ENCODE measurements at places on chromosomes 7 and 10.

- DNase-seq = no peak
Measured at GRCh38 chr10:5816170-5816569, 2.9 kb upstream of the GDI2 start.

- DNase-seq = no peak
Measured at GRCh38 chr10:29395409-29395808, 106.5 kb downstream of the LYZL1 start.

DNA sequence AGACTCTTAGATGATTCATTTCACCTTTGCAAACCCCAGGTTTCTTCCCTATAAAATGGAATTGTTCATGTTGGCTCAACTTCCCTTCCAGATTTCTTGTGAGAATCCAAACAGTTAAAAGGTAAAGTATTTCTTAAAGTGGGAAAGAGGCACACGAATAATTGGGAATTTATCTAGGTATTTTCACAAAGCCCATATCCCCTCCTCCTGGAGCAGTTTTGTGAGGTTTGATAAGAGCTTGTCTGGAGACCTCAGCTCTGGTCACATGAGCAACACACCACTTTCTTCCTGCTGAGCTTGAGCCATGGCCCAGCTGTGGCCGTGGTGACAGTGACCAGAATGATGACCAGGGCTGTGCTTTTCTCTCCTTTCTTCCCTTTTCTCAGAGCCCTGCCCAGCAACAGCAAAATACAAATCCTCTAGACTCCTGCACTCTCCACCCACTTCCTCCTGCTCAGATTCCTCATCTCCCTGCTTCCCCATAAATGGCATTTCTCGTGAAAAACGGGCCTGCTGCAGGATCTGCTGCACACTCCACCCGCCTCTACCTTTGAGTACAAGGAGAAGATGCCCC, 87.7 kb downstream of the PIK3CG start:
- no peak for DNase-seq

DNA sequence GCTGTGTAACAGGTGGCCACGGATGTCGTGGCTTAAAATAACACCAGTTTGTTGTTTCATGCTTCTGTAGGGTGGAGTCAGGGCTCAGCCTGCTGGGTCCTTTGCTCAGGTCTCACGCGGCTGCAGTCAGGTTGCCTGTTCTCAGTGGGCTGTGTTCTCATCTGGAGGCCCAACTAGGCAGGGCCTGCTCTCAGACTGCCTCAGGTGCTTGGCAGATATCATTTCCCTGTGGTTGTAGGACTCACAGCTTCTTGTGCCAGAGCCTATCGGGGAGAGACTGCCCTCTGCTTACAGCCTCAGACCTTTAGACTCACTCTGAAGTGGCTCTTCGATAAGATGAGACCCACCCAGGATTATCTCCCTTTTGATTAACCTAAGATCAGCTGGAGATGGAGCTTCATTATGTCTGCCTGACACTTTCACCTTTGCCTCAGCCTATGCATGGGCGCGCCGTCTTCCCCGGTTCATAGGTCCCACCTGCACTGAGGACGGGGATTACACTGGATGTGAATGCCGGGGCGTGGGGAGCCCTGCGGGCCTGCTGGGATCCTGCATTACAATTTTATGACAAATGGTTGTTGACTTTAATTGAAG, 55.3 kb downstream of the INPP5A start:
- no peak for DNase-seq

DNA sequence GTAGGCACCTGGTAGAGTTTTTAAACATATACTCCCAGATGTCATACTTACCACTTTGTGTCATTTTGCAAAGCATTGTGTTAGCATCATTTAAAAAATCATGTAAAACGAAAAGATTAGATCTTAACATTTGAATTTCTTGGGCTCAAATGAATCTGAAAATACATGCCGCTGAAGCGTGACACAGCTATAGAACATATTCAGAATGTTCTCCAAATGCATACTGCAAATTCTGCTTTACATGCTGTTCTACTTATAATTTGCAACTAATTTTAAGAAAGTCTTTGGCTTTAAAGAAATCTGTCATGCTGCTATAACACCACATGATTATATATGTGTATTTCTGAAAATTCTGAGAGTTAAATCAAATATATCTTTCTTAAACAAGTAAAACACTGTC, 109.2 kb upstream of the CAV2 start:
- no peak for DNase-seq

DNA sequence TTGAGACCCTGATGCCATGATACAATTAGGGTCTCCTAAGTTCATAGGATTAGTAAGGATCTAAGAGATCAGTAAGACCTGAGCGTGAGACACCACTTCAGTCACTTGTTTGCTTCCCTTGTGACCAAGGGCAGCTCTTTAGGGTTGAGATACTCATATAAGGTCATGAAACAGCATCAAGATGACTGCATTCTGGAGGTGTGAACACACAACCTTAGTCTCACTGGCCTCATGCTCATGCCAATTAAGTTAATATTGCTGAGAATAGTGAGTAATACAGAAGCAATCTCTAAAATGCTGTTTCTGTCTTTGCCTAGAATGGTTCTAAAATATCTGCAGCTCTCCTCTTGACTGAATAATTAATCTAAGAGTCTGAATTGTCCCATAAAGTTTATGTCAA, 39.6 kb upstream of the KLHL7 start:
- no peak for DNase-seq

GRCh38 chr10:132932461-132933307, 9.7 kb downstream of the CFAP46 start:
- DNase-seq = no peak

GRCh38 chr7:37070031-37070430, 345.7 kb upstream of the AOAH start:
- DNase-seq = no peak

GRCh38 chr7:141246426-141246825, 172.6 kb downstream of the TMEM178B start:
- DNase-seq = no peak

- no peak for DNase-seq
Measured at GRCh38 chr10:14787938-14788337, 13.2 kb upstream of the FAM107B start.

DNA sequence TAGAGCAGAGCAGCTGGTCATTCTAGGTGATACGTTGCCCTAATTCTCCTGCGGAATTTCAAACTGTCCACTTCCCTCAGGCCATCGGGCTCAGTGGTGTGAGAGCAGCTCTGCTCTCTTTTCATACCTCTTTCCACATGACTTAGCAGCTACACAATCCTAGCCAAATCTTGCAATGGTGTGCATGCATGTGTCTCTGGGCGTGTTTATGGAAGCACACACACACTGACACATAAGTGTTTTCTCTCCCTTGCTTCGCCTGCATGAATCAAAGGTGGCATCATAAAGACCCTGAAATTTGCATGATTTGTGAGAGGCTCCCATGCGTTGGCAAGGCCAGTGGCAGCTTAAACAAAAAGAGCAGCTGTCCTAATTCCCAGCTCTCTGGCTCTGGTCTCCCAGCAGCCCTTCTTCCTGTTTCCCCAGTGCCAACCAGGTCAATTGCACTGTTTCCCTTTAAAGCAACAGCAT, 1189.5 kb downstream of the GATA3 start:
- no peak for DNase-seq

- peak; percentile 45 for DNase-seq
Measured at GRCh38 chr7:106542550-106543220, 118.3 kb downstream of the CCDC71L start.

- no peak for DNase-seq
Measured at GRCh38 chr10:114708084-114708483, 50.0 kb upstream of the ABLIM1 start.

GRCh38 chr7:106485031-106485551, 175.9 kb downstream of the CCDC71L start:
- peak; percentile 14 for DNase-seq

DNA sequence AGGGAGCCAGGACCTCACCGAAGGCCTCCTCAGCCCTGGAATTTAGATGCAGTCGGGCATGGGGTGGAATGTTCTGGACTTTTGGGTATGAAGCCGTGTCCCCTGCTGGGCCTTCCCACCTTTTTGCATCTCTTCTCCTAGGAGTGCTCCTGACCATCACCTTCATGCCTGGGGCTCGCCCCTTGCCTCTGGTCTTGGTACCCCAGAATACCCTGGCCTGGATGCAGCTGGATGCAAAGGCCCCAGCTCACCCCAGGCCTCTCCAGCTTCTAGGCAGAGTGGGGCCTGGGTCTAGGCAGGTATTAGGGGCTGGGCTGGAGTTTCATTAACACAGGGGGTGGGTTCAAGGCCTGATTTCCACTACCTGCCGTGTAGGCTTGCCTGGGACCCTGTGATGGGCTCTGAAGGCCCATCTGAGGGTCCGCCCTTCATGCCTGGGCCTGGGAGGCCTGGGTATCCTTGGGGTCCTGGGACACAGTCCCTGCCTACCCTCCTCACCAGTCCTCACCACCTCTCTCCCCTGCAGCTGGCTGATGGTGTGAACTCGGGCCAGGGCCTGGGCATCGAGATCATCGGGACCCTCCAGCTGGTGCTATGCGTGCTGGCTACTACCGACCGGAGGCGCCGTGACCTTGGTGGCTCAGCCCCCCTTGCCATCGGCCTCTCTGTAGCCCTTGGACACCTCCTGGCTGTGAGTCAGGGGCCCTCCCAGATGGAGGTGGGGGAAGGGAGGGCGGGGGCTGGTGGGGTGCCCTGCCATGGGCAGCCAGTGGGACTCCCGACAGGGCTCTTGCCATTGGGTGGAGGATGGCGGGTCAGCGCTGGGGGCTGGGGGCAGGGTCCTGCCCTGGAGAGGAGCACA, 10.1 kb downstream of the AQP1 start:
- no peak for DNase-seq

DNA sequence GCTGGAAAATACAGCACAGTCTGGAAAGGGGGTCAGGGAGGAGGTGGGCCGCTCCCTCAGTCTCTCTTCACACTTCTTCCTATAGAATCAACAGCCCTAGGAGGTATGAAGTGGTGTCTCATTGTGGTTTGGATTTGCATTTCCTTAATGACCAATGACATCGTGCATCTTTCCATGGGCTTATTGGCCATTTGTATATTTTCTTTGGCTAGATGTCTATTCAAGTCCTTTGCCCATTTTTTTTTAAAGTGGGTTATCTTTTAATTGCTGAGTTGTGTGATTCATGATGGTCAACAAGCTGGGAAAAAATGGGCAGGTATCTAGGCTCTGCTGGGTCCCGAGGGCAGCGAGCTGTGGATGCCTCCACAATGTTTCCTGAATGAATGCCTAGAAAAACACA, 29.1 kb downstream of the TMEM130 start:
- no peak for DNase-seq

- no peak for DNase-seq
Measured at GRCh38 chr7:4689668-4690067, 7.6 kb downstream of the FOXK1 start.

DNA sequence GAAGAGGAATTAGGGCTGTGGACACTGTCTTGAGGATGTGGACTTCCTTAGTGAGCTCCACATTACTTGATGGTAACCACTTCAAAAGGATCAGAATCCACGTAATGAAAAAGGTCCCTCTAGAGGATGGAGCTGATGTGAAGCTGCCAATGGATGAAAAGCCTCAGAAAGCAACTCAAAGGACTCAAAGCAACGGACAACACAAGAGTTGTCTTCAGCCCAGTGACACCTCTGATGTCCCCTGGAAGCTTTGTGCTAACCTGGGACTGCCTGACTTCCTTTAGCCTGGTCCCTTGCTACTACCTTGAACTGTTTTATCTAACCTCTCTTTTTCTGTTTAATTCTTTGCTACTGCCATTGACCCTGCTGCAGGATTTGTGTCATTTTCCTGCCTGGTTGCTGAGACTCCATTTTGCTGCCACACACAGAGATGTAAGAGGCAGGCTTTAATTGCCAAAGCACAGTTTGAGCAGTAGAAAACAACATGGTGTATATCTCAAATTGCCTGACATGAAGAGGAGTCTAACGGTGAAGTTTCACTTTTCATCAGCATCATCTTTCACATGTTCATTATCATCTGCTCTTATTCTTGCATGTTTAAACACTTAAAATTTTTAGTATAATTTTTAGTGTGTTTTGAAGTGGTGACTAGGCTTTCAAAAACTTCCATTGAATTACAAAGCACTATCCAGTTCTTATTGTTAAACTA, 11.1 kb upstream of the SGCE start:
- DNase-seq = no peak

DNA sequence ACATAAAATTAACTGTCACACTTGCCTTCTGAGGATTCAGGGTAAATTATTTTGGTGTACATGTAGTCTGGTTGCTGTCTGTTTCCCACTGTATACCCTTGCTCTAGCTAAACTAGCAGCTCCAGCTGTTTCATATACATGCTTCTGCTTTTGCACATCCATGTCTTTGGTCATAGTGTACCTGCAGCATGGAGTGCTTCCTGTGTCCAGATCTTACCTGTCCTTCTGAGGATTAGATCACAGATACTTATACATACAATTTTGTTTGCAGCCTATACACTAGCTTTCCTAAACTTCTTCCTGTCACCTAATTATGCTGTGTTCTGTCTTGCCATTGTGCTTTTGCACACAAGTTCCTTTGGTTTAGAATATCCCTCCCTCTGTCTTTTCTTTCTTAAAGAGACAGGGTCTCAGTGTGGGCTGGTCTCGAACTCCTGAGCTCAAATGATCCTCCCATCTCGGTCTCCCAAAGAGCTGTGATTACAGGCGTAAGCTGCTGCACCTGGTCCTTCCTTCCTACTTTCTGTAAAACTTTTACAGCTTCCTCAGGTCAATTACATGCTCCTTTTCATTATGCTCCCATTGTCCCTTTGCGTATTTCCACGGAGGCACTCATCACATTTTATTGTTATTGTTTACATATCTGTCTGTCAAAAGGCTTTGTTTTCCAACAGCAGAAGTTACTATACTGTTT, 33.8 kb downstream of the TPST1 start:
- no peak for DNase-seq

- no peak for DNase-seq
Measured at GRCh38 chr7:156397249-156397648, 243.3 kb upstream of the RNF32 start.

DNA sequence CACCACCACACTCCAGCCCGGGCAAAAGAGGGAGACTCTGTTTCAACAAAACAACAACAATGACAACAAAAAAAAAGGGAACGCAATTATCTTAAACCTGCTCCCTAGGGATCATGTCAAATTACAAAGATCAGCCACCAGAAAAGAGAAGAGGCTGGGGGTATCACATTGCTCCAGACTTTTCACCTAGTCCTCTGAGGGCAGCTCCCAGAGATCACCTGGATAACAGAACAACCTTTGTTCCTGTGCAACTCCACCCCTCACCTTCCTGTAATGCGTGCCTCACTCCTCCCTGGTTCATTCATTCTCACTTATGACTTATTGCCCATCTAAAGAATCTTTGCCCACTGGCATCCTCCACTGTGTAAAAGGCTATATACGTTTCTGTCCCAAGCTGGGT, 31.8 kb downstream of the SVOPL start:
- DNase-seq = no peak

GRCh38 chr7:14938181-14938580, 35.6 kb upstream of the DGKB start:
- no peak for DNase-seq

GRCh38 chr10:76333796-76334195, 902.4 kb downstream of the LRMDA start:
- no peak for DNase-seq

DNA sequence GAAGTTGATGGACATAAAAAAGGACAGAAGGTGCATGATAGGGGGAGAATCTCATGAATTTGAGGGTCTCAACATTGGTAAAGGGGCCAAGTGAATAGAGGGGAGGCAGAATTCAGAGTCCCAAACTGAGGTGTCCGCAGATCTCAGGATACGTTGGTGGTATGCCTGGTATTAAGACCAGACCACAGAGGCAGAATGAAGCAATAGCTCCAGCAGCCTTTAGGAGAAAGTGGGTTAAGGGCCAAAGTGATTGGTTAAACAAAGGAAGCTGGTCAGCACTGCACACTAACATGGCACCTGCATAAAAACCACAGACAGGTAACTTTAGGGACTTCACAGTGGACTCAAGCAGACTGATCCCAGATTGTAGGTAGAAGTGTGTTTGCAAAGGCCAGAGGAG, 37.5 kb downstream of the MEST start:
- DNase-seq = no peak

Data from activated naive CD4-positive, alpha-beta T cell treated with Interleukin-2 at 50 U/mL for 16 hours (primary cell).